Cortex of kidney (tissue), 1 donor: ENCODE measurements at places on chromosomes 11 and 22.

- DNase-seq: no peak
These were observed 10.5 kb downstream of the RBM14 start for GRCh38 chr11:66626926-66627325.

GRCh38 chr22:23565305-23565914 is 14.7 kb downstream of the IGLL1 start:
- no peak for DNase-seq

- no peak for DNase-seq
These were observed 395.7 kb downstream of the AASDHPPT start for GRCh38 chr11:106473089-106473722.

DNA sequence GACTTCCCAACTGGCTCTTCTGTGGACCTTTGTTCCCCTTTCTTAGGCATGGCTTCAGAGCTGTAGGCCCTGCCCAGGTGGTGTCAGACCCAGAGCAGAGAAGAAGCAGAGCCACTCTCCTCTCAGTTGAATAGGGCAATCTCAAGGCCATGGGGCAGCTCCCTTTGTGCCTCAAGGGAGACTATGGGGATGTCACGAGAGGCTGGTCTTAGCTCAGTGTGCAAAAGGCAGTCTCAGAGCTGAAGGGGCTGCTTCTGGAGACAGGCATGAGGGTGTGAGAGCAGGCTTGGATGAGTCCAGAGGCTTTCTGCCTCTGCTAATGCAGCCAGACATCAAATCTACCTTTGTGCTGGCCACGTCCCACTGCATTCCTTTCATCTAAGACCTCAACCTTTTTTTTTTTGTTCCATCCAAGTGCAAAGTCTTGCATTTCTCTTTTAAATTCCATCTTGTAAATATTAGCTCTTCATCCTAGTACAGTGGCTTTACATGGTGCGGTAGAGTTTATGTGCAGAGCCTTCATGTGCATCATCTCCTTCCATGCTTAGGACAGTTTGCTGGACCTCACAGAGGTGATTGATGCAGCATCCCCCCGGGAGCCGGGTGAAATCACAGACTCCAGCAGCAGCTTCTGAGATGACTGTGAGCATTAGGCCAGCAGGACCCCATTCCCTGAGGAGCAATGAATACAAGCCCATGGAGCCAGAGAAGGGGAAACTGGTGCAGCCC is 34.2 kb upstream of the FCHSD2 start:
- DNase-seq: no peak
